ENCODE measurements at places on chromosomes 1 and 21.

DNA sequence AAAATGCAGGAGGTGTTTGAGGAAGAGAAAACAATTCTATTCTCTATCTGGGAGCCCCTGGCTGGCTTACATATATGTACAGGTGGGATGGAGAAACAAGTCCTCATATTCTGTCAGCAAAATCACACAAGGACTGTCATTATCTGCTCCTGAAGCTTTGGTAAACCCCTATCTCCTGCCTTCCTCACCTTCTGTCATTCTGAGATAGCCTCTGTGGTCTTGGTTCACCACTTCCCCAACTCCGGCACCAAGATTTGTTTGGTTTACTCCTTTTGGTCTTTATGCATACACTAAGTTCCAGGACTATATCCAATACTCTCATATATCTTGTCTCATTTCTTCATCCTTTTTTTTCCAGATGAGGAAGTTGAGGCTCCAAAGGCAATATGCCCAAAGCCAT lies 551.1 kb downstream of the PLPP3 start:
- DNase-seq, result no peak
- no peaks in the 10 kb centered on the region for H3K4me1 ChIP-seq
- no peaks in the 10 kb centered on the region for H3K36me3 ChIP-seq
- no peak overlapping the region for H3K27ac ChIP-seq
- no peak overlapping the region for H3K4me3 ChIP-seq
- H3K27me3 ChIP-seq, result no peaks in the 10 kb centered on the region

DNA sequence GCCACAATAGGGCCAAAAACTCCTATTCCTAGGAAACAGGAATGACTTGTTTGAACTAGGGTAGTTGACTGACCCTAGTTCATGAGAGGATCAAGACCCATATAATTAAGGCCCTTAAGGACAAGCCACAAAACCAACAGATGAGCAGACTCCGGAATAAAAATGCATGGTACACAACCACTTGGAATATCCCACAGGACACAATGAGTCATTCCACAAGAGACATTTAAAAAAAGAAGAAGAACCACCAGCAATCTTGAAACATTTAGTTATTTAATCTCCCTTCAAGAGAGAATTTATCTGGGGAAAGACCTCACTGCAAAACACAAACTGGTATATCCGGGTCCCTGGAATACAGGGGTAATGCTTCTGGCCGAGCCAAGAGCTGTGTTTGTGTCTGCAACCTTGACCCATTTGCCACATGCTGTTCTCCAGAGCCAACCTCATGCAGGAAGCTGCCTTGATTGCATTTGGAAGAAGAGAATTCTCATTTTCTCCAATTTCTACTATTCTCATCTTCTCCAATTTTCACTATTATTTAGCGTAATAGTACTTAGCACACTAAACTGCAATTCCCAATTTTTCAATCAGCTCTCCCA lies 135.5 kb downstream of the TGFBR3 start:
- H3K27ac ChIP-seq, result no peak overlapping the region
- no peaks in the 10 kb centered on the region for H3K27me3 ChIP-seq
- H3K36me3 ChIP-seq, result no peaks in the 10 kb centered on the region
- no peaks in the 10 kb centered on the region for H3K4me1 ChIP-seq

GRCh38 chr1:207839083-207839413 lies 71.9 kb downstream of the CD34 start:
- H3K27me3 ChIP-seq, result no peaks in the 10 kb centered on the region
- peaks cover 87% of the 10 kb centered on the region for H3K36me3 ChIP-seq
- no peak overlapping the region for H3K4me3 ChIP-seq
- DNase-seq, result no peak

- no peak for DNase-seq
- 0 out of 2 replicates have a peak, but pooled peaks cover 3% of the 10 kb centered on the region for H3K4me1 ChIP-seq
- no peaks in the 10 kb centered on the region for H3K27me3 ChIP-seq
- no peaks in the 10 kb centered on the region for H3K36me3 ChIP-seq
- no peak overlapping the region for H3K27ac ChIP-seq
Measured at GRCh38 chr1:99181892-99182291, 82.4 kb upstream of the PLPPR4 start.

GRCh38 chr1:17874231-17874630 lies 119.1 kb downstream of the ACTL8 start:
- no peaks in the 10 kb centered on the region for H3K27me3 ChIP-seq
- H3K36me3 ChIP-seq, result no peaks in the 10 kb centered on the region
- H3K4me3 ChIP-seq, result no peak overlapping the region
- DNase-seq, result no peak
- H3K27ac ChIP-seq, result no peak overlapping the region
- H3K4me1 ChIP-seq, result no peaks in the 10 kb centered on the region

DNA sequence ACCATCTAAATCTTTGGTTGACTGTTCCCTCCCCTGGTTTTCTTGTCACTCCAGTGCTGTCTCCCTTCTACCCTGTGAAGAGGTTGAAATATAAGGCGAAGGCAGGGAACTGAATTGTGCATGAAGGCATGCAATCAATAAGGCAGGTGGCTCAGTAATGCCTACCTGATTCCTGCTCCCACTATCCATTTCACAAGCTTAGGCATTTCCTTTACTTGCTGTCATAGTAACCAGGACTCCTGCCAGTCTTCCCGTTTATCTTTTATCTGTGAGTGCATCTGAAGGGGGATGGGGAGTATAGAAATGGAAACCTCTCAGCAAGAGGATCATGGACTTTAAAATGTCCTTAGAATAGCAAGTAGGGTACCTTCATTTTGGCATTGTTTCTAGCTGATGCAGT lies 40.5 kb downstream of the MRPS6 start:
- H3K4me3 ChIP-seq, result no peak overlapping the region
- peaks cover 6% of the 10 kb centered on the region for H3K36me3 ChIP-seq
- no peaks in the 10 kb centered on the region for H3K27me3 ChIP-seq
- H3K4me1 ChIP-seq, result no peaks in the 10 kb centered on the region
- no peak for DNase-seq
- H3K27ac ChIP-seq, result no peak overlapping the region

All from DND-41 (cell line).